Glutamatergic neuron (in vitro differentiated cells): ENCODE measurements at places on chromosomes 3 and 15. TPM values are rescaled to one million over a fixed set of nuclear protein-coding genes. Genes with fewer than 3 reads are reported as not detected.

The ATOSA gene
- 37.8 TPM for total RNA-seq

The ABHD17C gene
- 6.8 TPM for total RNA-seq

The ITIH1 gene
- total RNA-seq = not detected

DNA sequence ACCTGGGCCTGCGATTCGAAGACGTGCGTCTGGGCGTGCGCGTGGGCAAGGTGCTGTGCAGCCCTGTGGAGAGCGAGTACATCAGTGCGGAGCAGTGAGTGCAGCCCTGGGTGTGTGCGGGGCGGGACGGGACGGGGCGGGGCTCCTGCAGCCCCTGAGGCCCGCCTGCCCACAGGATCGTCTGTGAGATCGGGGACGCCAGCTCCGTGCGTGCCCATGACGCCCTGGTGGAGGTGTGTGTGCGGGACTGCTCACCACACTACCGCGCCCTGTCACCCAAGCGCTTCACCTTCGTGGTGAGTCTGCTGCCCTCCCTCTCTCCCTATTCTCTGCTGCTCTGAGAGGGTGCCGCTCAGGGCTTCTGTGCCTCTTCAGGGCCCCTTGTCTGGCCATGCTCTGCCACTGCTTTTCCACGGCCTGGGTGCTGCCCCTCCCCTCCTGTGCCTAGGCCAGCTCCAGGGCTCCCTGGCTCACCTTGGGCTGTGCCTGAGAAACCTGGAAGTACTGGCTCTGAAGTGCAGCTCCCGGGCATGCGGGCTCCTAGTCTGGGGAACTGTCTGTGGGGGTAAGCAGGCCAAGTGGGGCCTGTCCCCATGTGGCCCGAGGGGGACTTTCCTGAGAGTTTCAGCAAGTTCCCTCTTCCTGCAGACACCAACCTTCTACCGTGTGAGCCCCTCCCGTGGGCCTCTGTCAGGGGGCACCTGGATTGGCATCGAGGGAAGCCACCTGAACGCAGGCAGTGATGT lies 31.8 kb downstream of the PLXNA1 start:
- no peak for DNase-seq
- peaks cover 3% of the 10 kb centered on the region for H3K36me3 ChIP-seq
- H3K27ac ChIP-seq = no peak overlapping the region
